ENCODE measurements at places on chromosomes 13 and 19. TPM values are rescaled to one million over a fixed set of nuclear protein-coding genes. Genes with fewer than 3 reads are reported as not detected.

ZNF100 gene
- total RNA-seq, result 33.3 TPM

METTL21C gene
- not detected for total RNA-seq

CD70 gene
- total RNA-seq, result not detected

ZNF665 gene
- total RNA-seq, result 8.5 TPM

CACNG6 gene
- 7.6 TPM for total RNA-seq

SLITRK6 gene
- total RNA-seq, result 3.6 TPM

All from progenitor cell of endocrine pancreas (in vitro differentiated cells).